ENCODE measurements at places on chromosomes 12 and 14. TPM values are rescaled to one million over a fixed set of nuclear protein-coding genes. Genes with fewer than 3 reads are reported as not detected.

Gene PPP4R4
- not detected for total RNA-seq

Gene NKX2-1
- not detected for total RNA-seq

Gene ITGB7
- 0.42 TPM for total RNA-seq

Gene CLEC4D
- not detected for total RNA-seq

Gene METTL1
- total RNA-seq: 8.1 TPM

Gene CNTN1
- total RNA-seq: 0.79 TPM

Gene AKAP5
- total RNA-seq: 0.53 TPM

Gene CCER1
- not detected for total RNA-seq

Gene TMEM263
- total RNA-seq: 66.0 TPM

All from pulmonary artery endothelial cell (primary cell).